Esophagus squamous epithelium (tissue), 5 donors: ENCODE measurements at places on chromosomes 1 and 21. TPM values are rescaled to one million over a fixed set of nuclear protein-coding genes. Genes with fewer than 3 reads are reported as not detected.

DNA sequence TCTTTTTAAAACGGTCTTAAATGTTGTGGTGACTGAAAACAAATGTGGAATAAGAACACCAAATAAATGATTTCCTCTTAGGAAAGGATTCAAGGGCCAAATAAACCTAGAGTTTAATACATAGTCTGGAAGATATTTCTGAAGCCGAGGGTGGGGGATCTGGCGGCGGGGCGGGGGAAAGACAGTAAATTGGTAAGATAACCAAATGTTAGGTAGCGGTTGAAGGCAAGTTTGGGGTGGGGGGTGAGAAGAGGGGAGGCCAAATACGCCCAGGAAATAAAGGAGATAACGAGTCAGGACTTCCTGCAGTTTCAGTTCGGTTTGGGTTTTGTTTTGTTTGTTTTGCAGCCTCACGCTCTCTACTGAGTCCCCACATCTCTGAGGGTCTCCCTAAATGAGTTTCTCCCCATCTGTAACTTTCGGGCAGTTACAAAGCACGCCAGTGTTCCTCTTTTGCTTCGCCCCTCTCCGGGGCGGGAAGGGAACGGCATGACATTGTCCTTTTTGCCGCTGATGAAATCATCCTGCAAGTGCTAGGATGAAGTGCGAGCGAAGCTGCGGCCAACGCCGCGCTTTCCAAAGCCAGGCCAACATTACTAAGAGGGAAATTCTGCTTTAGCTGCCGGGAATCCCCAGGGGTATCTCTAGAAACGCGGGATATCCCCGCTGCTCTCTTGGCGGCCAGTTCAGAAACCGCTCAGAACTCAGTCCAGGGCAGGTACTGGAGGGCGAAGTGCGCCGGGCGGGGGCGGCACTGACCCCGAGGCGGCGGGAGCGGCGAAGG lies 844 bp downstream of the NIBAN1 start:
- no peak for DNase-seq

Gene B3GALT2
- total RNA-seq: 0.62 TPM

- DNase-seq: no peak
Observed at GRCh38 chr1:89794406-89794805, 26.4 kb upstream of the LRRC8D start.

Gene UBASH3A
- total RNA-seq: 0.82 TPM

- DNase-seq: no peak
Observed at GRCh38 chr21:35046880-35047229, 2.2 kb downstream of the RUNX1 start.

Gene LCK
- 4.4 TPM for total RNA-seq

Gene CELA3B
- not detected for total RNA-seq

DNA sequence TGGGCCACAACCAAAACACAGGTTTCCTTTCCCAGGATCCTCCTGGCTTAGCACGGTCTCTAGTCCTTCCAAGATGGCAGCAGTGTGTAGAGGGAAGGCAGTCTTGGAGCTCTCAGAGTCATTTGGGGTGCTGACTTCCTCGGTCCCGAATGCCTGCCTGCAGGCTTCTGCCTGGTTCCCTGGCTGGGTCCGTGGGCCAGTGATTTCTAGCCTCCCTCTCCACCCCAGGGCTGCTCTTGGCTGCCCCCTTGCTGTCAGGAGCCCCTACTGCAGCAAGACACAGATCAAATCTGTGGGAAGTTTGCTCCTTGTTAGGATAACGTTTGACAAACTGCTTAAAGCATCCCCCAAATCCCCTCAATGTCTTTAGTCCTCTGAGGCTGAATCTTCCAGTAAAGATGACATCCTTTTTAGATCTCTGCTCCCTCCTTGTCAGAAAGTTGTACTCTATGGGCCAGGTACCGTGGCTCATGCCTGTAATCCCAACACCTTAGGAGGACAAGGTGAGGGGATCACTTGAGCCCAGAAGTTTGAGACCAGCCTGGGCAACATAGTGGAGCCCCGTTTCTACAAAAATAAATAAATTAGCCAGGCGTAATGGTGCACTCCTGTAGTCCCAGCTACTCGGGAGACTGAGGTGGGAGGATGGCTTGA lies 272.5 kb downstream of the RRAGC start:
- DNase-seq: no peak

GRCh38 chr1:70079546-70079945 lies 125.8 kb downstream of the LRRC40 start:
- no peak for DNase-seq

Gene TBX19
- 1.5 TPM for total RNA-seq

Gene HENMT1
- total RNA-seq: 4.6 TPM

DNA sequence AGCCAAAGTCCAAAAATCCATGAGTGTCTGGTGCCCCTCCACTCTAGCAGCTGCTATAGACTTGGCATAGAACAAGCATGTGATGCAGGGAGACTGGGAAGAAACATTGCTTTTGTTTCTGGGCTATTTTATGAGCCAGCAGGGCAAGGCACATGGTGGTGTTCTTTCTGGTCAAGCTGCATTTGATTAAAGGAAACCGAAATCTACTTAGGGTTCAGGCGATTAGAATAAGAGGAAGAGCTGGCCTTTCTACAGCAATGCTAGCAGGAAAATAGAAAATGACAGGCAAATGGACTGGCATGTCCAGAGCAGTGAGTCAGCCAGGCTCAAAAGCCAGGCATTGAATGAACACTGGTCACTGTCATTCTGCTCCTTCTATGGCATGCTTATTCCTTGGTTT lies 28.5 kb upstream of the ARHGAP29 start:
- no peak for DNase-seq

Gene NR1I3
- not detected for total RNA-seq

Gene TFF1
- not detected for total RNA-seq

DNA sequence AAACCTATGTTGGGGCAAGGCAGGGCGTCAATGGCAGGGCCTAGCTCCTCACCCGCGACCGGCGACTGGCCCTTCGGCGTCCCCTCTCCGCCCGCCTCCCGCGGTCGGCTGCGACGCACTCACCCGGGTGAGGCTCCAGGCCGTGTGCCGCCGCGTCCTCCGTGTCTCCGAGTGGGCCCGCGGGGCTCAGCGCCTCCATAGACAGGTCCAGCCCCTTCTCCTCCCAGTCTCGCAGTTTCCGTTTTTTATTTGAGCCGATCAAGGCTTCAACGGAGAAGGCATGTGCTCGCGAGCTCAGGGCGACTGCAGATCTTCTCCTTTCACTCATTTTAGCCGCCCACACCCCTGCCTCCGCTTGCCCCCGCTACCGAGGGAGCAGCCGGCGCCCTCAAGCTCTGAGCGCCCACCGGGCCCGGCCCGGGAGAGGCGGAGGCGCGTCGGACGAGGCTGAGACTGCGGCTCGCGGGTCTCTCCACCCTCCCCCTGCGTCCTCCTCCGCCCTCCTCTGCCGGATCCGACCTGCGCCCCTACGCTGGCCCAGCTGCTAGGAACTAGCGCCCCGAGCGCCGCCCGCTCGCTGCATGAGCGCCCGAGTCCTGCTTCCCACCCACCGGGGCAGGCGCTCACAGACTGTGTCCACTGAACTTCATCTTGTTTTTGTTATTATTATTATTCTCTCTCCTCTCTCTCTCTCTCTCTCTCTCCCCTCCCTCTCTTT lies 516 bp downstream of the TBX15 start:
- DNase-seq: no peak

- DNase-seq: no peak
Observed at GRCh38 chr1:205304046-205304694, 17.4 kb downstream of the NUAK2 start.

GRCh38 chr21:25831300-25831960 lies 96.7 kb downstream of the GABPA start:
- DNase-seq: no peak

Gene UBL4B
- total RNA-seq: 0.59 TPM

Gene OSCP1
- 4.8 TPM for total RNA-seq

- DNase-seq: no peak
Observed at GRCh38 chr1:117342397-117342796, 24.9 kb upstream of the MAN1A2 start.

Gene SERTAD4
- 15.1 TPM for total RNA-seq

- DNase-seq: no peak
Observed at GRCh38 chr1:11150326-11150725, 38.8 kb upstream of the ANGPTL7 start.

DNA sequence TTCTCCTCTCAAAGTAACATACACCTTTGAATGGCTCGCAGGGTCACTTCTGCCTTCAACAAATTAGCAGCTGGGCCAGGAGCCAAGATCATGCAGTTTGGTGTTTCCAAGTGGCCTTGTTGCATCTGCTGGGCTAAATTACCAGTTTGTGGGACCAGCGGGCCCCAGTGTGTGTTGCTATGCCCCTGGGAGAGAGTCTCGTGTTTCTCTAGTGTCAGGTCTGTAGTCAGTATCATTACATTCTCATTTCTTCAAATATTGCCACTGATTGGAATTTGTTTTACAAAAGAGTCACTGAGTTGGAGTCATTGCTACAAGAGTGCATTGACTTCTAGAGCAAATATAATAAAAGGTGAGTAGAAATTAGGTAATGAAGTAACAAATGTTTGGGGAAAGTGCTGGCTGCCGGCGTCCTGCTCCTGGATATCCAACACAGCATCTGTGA lies 35.5 kb downstream of the RHOU start:
- no peak for DNase-seq

DNA sequence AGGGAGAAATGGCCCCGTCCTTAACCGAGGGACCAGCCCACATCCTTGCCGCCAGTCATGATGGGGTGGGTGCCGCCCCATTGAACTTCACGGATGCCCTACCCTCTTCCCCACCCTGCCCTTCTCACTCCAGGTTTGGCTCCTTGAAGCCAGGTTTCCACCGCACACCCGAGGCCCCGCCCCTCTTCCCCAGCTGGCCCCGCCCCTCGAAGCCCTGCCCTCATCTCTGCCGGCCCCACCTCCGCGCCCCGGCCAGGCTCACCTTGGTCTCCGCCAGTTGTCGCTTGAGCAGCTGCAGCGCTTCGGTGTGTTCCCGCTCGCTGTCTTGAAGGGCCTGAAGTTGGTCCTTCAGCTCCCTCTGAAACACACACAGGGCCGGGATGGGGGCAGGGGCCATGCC lies 16.6 kb downstream of the TRIM62 start:
- DNase-seq: no peak

DNA sequence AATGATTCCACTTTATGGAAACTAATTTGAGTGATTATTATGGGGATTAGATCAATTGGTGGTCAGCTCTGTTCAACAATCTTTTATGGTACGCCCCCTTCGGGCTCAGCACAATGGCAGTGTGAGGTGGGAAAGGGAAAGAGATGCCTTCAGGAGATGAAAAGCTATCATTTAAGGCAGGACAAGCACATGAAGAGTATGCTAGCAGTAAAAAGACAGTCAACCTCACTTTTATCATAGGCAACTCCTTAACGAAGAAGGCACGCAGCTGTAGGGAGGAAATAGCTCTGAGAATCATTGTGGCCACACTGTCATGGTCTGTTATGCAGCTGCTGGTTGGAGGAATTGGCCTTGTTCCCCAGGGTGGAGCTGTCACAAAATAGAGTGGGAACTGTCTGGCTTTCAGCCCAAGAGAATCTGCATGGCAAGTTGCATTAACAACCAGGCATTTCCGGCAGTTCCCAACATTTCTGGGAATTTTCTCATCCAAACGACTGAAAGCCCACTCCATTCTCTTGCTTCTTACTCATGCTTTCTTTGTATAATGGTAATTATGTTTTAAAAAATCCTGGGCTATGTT lies 54.4 kb upstream of the BCL10 start:
- DNase-seq: no peak

Gene MAN1C1
- 0.91 TPM for total RNA-seq

Gene ATAD3C
- 1.00 TPM for total RNA-seq

DNA sequence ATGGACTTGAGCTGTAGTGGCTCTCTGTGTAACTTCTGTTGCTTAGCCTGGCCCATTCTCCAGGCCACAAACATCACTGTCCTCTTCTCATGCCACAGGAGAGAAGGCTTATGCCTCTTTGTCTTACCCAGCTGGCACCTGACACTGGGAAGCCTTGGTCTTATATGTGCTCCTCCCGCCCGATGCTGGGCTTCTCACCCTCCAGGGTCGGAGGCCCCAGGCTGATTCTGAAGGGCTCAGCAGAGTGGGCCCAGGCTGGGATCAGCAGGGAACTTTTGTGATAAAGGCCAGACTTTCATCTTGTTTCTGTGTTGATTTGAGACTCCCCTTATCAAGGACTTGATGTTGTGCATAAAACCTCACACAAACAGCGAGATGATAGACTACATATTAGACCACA lies 29.8 kb downstream of the TRPM2 start:
- no peak for DNase-seq

GRCh38 chr1:98709906-98710305 lies 48.4 kb downstream of the SNX7 start:
- no peak for DNase-seq

GRCh38 chr1:153572569-153573015 lies 6.9 kb upstream of the S100A2 start:
- DNase-seq: no peak

Gene TMPRSS2
- 35.9 TPM for total RNA-seq

Gene COL11A1
- not detected for total RNA-seq

Gene CLEC20A
- not detected for total RNA-seq

- DNase-seq: no peak
Observed at GRCh38 chr1:52679048-52679447, 19.1 kb downstream of the COA7 start.

DNA sequence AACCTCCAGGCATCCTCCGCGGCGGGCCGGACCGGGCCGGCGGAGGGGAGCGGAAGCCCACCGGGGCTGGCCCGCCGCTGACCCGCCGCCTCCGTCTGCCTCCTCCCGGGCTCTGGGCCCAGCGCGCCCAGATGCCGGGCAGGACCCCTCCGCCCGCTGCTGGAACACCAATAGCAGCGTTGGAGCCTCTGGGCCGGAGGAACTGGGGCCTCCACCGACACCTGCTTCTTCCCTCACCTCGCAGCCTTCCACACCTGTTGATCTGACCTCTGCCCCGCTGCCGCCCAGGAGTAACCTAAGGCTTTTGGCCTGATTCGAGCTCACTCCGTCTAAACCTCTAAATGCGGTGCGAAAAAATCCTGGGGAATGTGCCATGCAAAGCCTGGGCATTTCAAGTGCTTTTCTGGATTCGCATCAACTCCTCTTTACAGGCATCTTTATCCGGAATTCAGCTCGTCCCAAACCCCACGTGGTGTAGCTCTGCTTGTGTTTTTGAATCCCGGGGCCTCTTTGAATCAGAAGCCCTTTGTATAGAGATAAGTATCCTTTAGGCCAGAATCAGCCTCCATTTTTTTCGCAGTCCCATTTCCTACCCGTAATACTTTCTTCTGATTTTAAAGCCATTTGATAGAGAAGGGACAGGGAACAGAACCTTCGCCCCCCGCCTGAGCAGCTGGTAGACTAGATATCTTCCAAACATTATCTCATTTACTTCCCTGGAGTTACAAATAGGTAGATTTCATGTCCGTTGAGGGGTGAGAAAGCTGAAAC lies 680 bp upstream of the CNN3 start:
- DNase-seq: no peak

- no peak for DNase-seq
Observed at GRCh38 chr1:43286115-43286514, 734 bp upstream of the C1orf210 start.

GRCh38 chr1:87147851-87148250 lies 180.8 kb upstream of the LMO4 start:
- no peak for DNase-seq

Gene FAM177B
- not detected for total RNA-seq

Gene RNU1-2
- total RNA-seq: under 0.01 TPM

GRCh38 chr21:31772674-31773555 lies 41.0 kb upstream of the SCAF4 start:
- no peak for DNase-seq

Gene OR2L5
- total RNA-seq: not detected

- no peak for DNase-seq
Observed at GRCh38 chr21:29521872-29522271, 223.2 kb downstream of the BACH1 start.

Gene TLR5
- 5.1 TPM for total RNA-seq

Gene AMY2A
- 3.2 TPM for total RNA-seq

GRCh38 chr1:100382657-100383056 lies 30.4 kb downstream of the CDC14A start:
- no peak for DNase-seq

GRCh38 chr21:42623694-42624093 lies 29.7 kb upstream of the PDE9A start:
- no peak for DNase-seq
